NCI-H774 (cell line): ENCODE measurements at places on chromosomes 7 and 10.

DNA sequence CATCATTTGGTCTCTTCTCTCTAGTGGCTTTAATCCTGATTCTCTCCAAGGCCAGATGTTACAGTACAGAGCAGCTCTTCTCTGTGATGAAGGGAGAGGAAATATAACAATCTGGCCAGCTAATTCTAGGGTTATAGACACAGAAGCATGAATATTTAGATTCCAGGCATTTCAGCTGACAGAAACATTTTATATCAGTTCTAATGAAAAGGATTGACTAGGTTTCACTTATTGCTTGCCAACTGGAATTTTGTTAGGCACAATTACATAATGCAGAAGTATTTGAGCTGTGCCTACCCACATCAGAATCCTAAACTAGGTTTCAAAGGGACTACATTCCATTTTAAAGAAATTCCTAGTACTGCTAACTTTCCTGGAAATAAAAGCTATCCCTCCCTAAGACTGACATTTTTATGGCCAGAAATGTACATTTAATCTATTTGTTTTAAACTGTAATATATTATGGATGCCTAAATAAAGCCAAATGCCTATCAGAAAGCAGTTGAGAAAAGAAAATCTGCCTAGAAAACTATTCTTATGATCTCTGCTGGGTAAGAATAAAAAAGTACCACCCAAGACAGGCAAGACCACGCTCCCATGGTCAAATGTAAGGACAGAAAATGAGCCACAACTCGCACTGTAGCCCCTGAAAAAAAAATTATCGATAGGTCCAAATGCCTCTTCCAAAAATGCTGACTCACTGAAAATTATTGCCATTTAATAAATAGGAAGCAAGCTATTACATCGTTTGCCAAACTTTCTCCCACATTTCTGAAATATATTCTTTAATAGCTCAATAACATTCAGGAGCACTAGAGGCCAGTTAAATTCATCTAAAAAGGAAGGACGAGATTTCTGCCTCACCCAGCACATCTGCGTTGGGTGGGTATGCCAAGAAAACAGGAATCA is 498.1 kb downstream of the KCNMA1 start:
- no peak for DNase-seq

GRCh38 chr10:29807163-29807806 is 172.5 kb upstream of the SVIL start:
- no peak for DNase-seq

DNA sequence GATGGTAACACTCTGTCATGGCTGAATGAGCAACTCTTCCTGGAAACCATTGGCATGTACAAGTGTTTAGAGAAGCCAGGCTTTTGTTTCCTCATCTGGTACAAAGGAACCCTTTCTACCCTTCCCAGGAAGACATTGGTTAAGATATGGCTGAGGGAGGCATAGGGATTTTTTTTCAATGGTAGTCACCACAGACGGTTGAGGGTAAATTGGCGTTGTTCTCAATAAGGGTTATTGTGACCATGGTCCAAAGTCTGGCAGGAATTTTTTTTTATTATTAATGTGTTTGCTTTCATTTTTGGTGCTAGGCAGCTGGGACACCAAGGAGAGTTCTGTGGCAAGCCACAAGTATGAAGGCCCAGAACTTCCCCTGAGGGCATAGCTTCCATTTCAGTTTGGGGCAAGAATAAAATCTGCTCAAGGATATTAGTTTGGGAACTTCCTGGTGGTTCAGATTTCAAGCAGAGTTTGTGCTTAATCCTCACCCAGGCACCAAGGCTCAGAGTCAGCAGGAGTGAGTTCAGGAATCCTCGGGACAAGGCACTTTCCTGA is at the start of gene PLEKHS1:
Gene PLEKHS1, plus strand, starts transcription at position 502 of the 552 bp plus-strand sequence. CDS start 3,596 bp downstream, outside the sequence.
- no peak for DNase-seq

GRCh38 chr7:3112479-3113134 is 68.9 kb upstream of the CARD11 start:
- no peak for DNase-seq

DNA sequence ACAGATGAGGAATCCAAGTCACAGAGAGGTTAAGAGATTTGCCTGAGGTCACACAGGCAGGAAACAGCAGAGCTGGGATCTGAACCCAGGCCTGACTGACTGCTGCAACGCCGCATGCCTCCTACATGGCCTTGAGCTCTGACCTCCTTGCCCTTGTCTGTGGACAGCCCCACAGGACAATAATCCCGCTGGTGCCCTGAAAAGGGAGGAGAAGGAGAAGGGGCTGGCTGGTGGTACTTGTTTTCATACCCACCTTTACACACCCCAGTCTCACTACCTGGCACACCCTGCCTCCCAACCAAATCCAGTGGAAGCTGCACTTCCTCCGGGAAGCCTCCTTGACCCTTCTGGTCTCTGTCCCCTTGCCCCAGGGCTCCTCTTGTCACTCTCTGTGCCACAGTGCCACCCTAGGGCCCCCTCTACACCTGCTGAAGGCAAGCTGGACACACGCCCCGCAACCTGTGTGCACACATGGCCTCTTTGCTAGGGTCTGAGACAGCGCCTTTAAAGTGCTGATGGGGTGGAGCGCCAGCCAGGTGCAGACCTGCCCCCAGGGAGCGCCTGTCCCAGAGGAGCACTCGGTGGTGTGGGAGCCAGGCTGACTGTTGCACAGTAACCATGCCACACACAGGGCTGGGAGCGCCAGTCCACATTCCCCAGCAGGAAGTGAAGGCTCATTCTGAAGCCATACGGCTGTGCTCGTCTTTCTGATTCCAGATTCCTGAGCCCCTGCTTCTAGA is 38.6 kb downstream of the ZCCHC24 start:
- DNase-seq: no peak

GRCh38 chr10:21920633-21921032 is 82.9 kb downstream of the DNAJC1 start:
- no peak for DNase-seq

GRCh38 chr10:70849582-70850016 is 33.9 kb downstream of the SGPL1 start:
- no peak for DNase-seq

GRCh38 chr7:158955146-158955870 is 99.0 kb downstream of the DYNC2I1 start:
- no peak for DNase-seq

- no peak for DNase-seq
Observed at GRCh38 chr7:101363196-101363733, 590 bp downstream of the COL26A1 start.

GRCh38 chr10:87799860-87800259 is 18.2 kb downstream of the ATAD1 start:
- DNase-seq: no peak

DNA sequence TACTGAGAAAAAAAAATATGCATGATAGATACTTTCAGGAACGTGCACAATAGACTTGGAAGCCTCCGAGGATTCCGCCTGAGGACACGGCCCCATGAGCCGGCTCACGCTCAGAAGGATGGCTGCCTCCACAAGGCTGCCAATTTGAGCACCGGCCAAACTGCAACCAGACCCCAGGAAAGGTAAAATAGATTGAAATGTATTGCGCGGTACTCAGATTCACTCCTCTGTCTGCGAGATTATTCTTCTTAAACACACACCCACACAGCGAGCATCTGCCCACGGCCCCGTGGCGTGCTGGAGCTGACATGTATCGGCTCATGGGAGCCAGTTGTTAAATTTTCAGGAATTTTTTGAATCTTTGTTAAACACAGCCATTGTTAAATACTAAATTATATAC is 653.2 kb upstream of the MKI67 start:
- DNase-seq: no peak

DNA sequence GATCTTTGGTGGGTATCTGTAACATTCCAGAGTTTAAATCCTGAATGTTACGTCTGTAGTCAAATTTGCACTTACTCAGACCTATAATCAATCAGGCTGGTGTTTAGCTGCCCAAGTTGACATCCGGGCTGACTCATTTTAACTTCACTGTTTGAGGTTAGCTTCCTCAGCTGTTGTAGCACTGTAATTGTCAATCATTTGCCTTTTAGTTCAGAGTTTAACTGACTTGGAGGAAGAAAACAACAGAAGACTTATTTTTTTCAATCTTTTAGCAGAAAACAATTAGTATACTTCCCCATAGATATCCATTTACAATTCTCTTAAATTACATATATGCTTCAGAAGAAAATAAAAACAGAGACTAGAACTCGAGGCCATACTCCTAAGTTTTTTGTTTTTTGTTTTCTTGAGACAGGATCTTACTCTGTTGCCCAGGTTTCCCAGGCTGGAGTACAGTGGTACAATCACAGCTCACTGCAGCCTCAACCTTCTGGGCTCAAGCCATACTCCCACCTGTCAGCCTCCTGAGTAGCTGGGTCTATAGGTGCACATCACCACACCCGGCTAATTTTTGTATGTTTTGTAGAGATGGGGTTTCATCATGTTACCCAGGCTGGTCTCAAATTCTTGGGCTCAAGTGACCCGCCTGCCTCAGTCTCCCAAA is 38.5 kb upstream of the LRRC17 start:
- no peak for DNase-seq

- no peak for DNase-seq
Observed at GRCh38 chr7:20508109-20508508, 107.4 kb upstream of the ABCB5 start.

- no peak for DNase-seq
Observed at GRCh38 chr7:96927131-96927530, 78.2 kb upstream of the DLX6 start.

GRCh38 chr7:75583255-75583654 is 91.1 kb downstream of the SPDYE5 start:
- DNase-seq: no peak
